ENCODE measurements at places on chromosomes 1 and 21.

DNA sequence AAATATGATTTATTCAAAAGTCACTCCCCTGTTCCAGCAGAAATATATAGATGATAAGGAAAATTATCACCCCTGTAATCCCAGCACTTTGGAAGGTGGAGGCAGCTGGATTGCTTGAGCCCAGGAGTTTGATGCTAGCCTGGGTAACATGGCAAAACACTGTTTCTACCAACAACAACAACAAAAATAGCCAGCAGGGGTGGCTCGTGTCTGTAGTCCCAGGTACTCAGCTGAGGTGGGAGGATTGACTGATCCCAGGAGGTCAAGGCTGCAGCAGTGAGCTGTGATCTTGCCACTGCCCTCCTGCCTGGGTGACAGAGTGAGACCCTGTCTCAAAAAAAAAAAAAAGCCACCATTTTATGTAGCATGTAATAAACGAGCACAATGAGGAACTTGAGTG, 1546.5 kb downstream of the NCAM2 start:
- no peak for DNase-seq

- no peak for DNase-seq
These were observed at the start of gene PADI2 for GRCh38 chr1:17119076-17119772. TSS of gene PADI2 (minus strand) at chr1:17119451. CDS start at chr1:17119371, 80 bp downstream.

GRCh38 chr1:15028102-15028501, 125.4 kb upstream of the TMEM51 start:
- peak; percentile 74 for DNase-seq

- DNase-seq = no peak
These were observed 62.1 kb downstream of the USP24 start for GRCh38 chr1:55153031-55153430.
